NAMALWA (cell line): ENCODE measurements at places on chromosomes 2 and 18.

DNA sequence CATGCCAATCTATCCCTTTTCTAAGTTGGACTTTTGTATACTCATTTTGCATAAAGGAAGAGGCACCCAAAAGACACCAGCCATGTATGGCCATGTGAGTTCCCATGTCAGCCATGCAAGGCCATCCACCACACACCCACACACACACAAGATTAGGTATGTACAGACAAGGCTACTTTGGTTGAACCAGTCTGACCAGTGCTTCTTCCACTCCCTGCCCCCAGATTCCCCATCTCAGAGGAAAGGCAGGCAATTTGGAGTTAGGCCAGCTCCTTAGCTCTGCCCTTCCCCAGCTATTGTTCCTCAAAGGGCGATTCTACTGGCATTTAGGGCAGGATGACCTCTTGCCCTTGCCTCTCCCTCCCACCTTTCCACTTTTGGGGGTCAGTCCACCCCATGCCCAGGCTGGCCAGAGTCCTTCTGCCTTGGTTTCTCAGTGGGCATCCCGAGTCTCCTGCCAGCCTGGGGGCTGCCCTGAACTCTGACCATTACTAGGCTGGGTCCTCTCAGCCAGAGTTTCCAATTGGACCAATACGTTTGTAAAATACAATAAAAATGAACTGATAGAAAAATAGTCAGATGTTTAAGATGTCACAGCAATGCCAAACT lies 101.1 kb downstream of the ZBTB7C start:
- no peak for DNase-seq

GRCh38 chr2:38301969-38302702 lies 74.9 kb downstream of the ATL2 start:
- DNase-seq, result no peak

DNA sequence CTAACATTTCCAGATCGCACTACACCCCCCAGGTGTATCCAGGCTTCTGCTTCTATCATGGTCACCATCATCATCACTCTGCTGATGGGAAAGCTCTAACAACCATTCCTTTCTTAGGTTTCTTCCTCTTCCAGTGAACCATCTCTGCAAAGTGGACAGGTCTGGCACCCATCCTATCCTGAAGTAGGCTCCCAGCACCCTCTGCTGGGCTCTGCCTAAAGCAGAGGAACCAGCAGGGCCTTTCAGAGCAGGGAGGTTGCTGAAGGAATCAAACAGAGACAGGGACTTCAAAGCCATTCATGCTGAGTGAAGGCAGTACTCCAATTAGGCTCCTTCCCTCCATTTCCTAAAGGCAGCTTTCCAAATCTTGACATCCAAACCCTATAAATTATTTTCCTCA lies 27.2 kb upstream of the SATB2 start:
- peak; percentile 23 for DNase-seq

DNA sequence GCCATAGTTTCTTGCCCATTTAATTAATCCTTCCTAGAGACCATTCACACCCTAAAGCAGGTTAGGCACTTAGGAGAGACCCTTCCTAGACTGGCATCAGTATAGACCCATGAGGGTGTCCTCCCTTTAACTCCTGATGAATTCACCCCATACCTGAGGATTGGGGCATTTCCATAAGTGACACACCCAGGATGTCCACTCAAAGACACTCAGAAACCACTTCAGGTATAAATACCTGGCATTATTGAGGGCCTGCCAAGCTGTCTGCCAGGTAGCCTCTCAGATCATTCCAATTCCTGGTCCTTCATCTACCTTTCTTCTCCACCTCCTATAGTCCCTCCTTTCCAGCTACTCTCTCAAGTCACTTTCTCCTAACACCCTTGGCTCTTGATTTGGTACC lies 57.5 kb upstream of the SLC14A2 start:
- no peak for DNase-seq

DNA sequence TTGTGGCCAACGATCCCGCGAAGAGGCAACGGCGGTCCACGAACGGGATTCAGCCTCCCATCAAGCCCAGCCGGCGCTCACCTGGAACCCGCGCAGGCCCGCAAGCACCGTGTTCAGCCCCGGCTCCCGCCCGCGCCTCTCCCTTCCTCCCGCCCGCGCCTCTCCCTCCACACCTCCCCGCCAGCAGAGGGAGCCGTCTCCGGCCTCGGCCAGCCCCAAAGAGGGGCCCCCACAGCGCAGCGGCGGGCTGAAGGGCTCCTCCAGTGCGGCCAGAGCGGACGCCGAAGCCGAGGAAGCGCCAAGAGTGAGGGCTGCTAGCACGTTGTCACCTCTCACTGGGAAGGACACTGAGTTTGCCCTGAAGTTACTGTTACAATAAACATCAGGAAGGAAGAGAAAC lies 55.3 kb upstream of the LAPTM4A start:
- DNase-seq, result no peak

- no peak for DNase-seq
Observed at GRCh38 chr2:165889158-165889557, 64.4 kb downstream of the TTC21B start.

DNA sequence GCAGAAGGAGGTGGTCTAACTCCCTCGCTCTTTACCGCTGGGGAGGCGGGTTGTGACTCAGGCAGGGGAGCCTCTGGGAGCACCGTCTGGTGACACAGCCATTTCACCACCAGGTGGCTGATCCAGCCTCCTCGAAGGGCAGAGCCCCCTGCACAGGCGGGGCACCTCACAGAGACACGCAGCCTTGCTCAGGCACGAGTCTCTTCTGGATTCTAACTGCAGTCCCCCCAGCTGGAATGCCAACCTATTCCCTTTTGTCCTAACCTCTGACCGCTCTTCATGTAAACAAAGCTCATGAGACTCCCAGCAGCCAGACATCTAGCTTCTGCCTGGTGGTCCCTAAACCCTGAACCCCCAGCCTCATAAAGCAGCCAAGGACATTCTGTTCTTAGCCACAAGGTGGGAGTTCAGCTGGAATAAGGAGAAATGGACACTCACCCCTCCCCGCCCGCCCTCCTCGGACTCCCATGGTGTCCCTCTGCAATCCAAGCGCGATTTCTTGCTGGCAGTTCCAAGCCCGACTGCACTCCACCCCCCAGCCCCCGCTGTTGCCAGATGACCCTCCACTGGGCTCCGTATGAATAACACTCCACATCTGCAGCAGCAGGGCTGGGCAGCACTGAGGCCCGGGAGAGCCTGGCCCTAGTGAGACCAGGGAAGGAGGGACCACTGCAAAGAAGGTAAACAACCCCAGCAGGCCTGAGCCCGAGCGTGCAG lies 84.3 kb downstream of the TNS1 start:
- peak; percentile 36 for DNase-seq

DNA sequence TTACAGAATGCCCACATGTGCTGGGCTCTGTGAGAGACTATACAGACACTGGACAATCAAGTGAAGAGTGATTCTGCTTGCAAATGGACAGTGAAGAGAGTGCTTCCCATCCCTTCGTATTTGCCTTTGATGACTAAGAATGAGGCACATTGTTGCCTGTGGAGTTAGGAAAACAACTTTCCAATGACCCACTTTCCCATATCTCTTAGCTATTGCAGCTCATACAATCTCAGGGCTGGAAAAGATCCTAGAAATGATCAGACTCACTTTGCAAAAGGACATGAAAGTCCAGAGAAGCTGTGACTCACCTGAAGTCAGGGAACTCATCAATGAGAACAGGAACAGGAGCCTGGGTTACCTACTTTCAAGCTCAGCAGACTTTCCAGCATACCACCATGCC lies 440.5 kb upstream of the TCF4 start:
- DNase-seq, result no peak

GRCh38 chr18:9404565-9405060 lies 70.0 kb downstream of the TWSG1 start:
- DNase-seq, result no peak

DNA sequence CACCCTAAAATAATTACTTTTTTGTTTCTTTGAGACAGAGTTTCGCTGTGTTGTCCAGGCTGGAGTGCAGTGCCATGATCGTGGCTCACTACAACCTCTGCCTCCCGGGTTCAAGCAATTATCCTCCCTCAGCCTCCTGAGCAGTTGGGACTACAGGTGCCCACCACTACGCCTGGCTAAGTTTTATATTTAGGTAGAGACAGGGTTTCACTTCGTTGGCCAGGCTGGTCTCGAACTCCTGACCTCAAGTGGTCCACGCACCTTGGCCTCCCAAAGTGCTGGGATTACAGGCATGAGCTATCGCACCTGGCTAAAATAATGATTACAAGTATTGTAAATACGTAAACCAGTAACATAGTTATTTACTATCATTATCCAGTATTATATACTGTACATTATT lies 257.4 kb upstream of the SP5 start:
- DNase-seq, result no peak

GRCh38 chr2:196594158-196594557 lies 45.4 kb upstream of the CCDC150 start:
- no peak for DNase-seq

GRCh38 chr2:42877511-42877910 lies 85.1 kb upstream of the HAAO start:
- no peak for DNase-seq

DNA sequence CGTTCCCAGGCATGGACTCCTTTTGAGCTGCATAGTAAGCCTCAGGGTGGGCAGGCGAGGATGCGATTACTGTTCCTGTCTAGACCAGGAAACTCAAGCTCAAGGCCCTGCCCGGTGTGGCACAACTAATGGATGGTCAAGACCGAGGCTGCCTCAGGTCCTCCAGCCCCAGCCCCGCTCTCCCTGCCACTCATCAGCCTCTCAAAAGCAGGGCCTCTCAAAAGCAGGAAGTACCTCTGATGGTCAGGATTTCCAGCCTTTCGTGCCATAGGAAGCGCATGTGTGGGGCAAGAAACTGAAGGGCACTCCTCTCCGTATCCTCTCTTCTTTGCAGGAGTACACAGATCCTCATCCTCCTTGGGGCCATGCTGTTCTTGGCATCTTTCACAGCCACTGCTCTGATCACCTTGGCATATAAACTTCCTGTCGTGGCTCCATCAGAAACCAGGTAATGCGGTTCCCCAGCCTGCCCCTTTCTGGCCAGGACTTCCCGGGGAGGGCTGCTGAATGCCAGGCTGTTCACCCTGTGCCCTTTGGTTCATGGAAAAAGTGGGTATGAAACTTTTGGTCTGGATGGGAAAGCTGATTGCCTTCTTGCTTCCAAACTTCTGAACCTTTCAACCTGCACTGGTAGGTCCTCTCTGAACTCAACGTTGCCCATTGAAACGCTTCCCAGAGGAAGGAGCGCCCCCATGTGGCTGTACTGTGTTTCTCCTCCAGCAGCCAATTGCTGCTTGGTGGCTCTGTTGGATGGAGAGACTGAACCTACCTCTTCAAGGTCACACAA lies 82.8 kb upstream of the SEC11C start:
- peak; percentile 91 for DNase-seq

GRCh38 chr2:208541461-208541988 lies 134.9 kb downstream of the PTH2R start:
- no peak for DNase-seq

DNA sequence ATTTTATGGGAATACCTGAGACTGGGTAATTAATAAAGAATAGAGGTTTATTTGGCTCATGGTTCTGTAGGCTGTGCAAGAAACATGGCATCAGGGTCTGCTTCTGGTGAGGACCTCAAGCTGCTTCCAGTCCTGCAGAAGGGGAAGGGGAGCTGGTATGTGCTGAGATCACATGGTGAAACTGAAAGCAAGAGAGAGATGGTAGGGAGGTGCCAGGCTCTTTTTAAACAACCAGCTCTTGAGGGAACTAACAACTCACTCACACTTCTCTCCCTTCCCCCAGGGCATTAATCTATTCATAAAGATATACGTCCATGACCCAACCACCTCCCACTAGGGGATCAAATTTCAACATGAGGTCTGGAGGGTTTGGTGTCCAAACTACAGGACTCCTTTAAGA lies 40.1 kb downstream of the AGPS start:
- no peak for DNase-seq

- no peak for DNase-seq
Observed at GRCh38 chr18:60377778-60378469, 5.3 kb upstream of the MC4R start.

GRCh38 chr2:128633501-128633900 lies 314.8 kb upstream of the HS6ST1 start:
- DNase-seq, result no peak

DNA sequence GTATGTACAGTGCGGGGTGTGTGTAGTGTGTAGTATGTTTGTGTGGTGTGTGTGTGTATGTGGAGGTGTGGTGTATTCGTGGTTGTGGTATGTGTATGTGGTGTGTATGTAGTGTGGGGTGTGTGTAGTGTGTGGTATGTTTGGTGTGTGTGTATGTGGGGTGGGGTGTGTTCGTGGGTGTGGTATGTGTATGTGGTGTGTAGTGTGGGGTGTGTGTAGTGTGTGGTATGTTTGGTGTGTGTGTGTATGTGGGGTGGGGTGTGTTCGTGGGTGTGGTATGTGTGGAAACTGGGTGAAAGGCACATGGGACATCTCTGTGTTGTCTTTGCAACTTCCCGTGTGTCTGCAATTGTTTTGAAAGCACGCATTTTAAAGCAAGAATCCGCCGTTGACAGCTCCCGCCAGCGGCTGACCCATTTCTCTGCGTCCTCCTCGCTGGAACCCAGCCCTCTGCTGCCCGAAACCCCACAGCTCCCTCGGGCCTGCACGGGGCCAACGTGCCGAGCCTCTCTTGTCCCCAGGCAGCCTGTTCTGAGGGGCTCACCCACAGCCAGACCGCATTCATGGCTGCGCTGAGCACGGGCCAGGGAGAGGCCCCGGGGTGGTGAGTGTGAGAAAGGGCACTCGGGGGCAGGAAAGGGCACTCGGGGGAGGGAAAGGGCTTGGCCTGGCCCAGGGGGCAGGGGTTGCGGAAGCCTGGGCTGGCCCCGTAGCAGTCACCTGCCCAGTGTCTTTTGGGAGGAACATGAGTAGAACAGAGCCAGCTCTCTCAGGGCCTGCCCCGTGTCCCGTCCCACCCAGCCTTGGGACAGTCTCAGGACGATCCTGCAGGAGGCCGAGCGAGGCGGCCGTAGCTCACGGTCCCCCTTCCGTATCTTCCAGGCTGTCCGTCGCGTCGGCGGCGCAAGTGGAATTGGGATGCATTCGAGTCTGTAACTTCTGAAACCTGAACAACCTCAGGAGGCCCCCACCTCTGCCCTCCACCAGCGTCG lies 61.4 kb downstream of the TWIST2 start:
- DNase-seq, result peak; percentile 2

- no peak for DNase-seq
Observed at GRCh38 chr2:28345619-28346018, 47.0 kb upstream of the FOSL2 start.

- no peak for DNase-seq
Observed at GRCh38 chr2:205411558-205411957, 270.7 kb upstream of the NRP2 start.

DNA sequence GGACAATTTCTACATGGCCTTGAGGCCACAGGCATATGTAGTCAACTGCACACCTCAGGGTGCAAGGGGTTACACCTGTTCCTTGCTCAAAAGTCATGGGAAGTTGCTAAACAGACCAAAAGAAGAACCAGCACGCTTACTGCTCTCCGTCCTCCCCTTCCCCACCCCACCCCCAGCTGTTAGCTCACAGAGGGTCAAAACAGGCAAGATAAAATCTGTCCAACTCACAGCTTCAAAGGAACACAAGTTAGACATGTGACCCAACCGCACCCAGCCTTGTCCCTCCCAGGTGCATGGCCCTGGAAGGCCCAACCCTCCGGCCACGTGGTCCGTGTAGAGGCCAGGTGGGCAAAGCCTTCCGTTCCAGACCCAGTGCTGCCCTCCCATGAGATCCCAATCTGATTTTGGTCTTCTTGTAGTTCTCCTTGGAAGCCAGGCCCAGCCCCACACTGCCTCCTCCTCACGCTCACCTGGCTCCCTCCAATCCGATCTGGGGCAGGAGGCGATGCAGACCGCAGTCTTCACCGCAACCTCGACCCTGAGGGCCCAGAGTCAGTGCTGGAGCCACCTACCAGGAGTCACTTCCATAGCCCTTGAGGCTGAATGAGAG lies 14.5 kb upstream of the ASPRV1 start:
- DNase-seq, result no peak

- DNase-seq, result no peak
Observed at GRCh38 chr2:19362755-19363473, 4.5 kb upstream of the OSR1 start.
